Stimulated activated CD8-positive, alpha-beta memory T cell treated with anti-CD3 and anti-CD28 coated beads, Interleukin-7, amount 100 ng/mL, for 1 hour (primary cell): ENCODE measurements at places on chromosomes 3 and 15.

GRCh38 chr3:120767106-120767505, 24.6 kb downstream of the GTF2E1 start:
- DNase-seq: no peak

GRCh38 chr3:187969581-187969950, 184.4 kb upstream of the LPP start:
- DNase-seq: no peak

GRCh38 chr3:146305808-146306423, 55.0 kb upstream of the PLSCR4 start:
- no peak for DNase-seq

DNA sequence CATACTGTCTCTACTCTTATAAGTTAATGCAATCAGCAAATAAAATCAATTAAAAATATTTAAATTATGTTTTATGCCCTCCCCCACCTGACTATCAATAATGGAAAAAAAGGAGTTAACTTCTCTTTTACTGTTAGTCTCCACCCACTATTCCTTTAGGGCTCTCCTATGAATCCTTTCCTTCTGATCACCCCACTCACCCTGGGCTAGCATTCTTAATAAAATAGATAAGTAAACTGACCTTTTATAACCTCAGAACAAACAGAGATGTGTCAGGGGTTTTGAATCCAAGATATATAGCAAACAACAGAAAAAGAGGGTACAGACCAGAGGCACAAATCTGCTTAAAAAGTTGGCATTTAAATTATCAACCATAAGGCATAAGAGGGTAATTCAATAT, 116.1 kb upstream of the PLXND1 start:
- DNase-seq: no peak

GRCh38 chr15:85379403-85380131, 836 bp upstream of the AKAP13 start:
- DNase-seq: peak; percentile 12

- no peak for DNase-seq
Observed at GRCh38 chr3:64658001-64658400, 29.8 kb downstream of the ADAMTS9 start.

DNA sequence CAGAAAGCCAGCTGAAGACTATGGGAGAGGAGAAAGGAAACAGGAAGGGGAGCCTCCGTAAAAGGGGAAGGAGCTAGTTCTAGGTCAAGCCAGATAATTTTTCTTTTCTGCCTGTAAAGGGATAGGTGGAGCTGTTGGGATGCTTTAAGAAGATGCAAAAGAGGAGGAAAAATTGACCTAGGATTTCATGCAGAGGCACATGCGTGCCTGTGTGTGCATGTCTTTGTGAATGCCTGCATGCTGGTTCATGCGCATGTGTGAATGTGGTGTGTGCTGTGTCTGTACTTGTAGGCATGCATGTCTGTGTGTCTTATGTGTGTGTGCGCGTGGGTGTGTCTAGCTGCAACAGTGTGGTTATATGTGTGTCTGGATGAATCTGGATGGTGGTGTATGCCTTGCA, 27.3 kb downstream of the CCDC33 start:
- DNase-seq: no peak
